ENCODE measurements at places on chromosomes 16 and 17. TPM values are rescaled to one million over a fixed set of nuclear protein-coding genes. Genes with fewer than 3 reads are reported as not detected.

DNA sequence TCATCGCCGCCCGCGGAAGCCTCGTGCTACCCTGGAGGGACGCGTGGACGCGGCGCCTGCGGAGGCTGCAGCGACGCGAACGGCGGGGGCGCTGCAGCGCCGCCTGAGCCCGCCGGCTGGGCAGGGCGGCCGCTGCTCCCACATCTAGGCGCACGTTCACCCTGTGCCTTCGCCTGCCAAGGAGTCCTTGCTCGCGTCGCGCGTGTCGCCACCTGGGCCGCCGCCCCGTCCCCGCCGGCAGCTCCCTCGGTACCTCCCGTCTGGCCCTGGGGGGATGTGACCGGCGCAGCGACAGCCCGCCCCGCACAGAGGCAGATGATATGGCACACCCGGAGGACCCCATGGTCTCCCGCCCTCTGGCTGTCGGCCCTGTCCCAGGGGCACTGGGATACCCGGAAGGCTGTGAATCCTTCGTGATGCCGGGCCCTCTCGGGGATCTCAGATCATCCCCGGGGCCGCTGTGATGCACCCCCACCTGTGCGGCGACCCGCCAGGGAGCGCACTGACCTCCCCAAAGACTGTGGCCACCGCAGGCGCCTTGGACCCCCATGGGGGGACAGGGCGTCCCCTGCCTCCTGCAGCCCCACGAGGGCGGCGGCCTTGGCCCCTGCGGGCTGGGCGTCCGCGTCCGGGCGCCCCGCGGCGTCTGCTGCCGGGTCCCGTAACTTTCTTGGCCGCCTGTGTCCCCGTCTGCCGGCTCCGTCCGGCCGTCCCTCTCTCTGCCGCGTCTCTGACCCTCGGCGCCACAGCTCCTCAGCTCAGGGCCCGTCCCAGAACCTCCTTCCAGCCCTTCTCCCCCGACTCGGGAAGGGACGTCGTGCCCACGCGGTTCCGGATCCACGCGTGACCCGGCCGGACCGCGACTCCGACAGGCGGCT is 689 bp upstream of the TBC1D24 start:
- no peak for DNase-seq

- DNase-seq, result no peak
Observed at GRCh38 chr16:81581107-81581506, 136.5 kb downstream of the CMIP start.

- no peak for DNase-seq
Observed at GRCh38 chr17:42467889-42468288, 9.2 kb downstream of the ATP6V0A1 start.

DNA sequence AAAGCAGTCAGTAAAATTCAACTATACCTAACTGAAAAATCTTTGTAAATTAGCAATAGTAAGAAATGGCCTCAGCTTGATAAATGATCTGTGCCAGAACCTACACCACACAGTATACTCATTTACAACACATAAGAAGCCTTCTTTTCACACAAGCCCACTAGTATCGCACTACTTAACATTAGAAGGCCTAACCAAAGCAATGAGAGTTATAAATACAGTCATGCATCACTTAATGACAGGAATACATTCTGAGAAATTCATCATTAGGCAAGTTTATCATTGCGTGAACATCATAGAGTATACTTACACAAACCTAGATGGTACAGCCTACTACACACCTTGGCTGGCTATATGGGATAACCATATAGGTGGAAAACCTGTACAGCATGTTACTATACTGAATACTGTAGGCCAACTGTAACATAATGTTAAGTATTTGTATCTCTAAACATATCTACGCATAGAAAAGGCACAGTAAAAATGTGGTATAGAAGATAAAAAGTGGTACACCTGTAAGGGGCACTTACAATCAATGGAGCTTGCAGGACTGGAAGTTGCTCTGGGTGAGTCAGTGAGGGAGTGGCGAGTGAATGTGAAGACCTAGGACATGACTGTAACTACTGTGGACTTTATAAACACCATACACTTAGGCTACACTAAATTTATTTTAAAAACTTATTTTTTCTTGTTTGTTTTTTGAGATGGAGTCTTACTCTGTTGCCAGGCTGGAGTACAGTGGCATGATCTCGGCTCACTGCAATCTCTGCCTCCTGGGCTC is 126.5 kb upstream of the CORO6 start:
- no peak for DNase-seq

GRCh38 chr17:67647482-67647881 is 70.3 kb upstream of the NOL11 start:
- DNase-seq, result no peak

DNA sequence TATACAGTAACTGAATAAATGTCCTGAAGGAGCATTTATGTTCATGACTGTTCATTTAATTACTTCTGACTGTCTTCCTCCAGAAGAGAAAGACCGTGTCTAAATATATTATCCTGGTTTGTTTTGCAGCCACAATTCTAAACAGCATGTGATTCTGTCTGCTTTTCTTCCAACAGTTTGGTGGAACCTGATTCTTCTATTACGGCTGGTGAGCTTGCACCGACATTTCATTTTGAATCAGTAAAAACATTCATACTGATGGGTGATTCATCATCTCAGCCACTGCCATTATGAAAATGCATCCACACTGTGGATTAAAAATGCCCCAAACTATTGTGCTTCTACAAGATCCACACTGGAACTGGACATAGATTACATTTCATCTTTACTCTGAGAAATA is 16.9 kb downstream of the KNOP1 start:
- DNase-seq, result no peak

GRCh38 chr16:81551151-81551808 is 106.7 kb downstream of the CMIP start:
- DNase-seq, result no peak

DNA sequence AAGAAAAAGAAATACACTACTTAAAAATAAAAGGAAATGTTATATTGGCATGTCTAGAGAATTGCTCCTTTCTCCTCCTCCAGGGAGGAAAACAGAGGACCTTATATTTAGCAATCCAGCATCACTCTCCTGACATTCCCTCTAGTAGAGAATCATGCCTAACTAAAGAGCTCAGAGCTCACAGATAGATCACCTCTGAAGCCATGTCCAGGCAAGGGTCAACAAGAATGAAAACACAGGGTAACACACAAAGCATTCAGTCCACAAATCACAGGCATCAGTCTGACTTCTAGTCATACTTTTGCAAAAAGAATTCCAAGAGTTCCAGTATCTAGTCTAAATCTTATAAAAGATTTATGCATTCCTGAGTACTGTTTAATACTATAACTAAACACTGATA is 4.4 kb upstream of the HASPIN start:
- no peak for DNase-seq

DNA sequence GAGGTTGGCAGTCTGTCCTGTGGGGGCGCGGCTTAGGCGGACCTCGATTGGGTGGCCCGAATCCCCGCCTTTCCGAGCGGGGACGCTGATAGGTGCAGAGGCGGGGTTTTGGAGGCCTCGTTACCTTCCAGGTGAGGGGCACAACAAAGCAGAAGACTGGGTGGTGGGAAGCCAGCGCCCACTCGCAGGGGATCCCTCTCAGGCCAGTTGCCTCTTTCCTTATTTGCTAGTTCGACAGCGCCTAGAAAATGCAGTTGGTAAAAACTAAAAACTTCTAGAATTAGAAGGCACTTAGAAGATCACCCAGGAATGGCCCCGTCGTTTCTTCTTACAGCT is 730 bp downstream of the KAT7 start:
- no peak for DNase-seq

GRCh38 chr17:67328026-67328425 is 38.4 kb downstream of the PSMD12 start:
- DNase-seq, result no peak

DNA sequence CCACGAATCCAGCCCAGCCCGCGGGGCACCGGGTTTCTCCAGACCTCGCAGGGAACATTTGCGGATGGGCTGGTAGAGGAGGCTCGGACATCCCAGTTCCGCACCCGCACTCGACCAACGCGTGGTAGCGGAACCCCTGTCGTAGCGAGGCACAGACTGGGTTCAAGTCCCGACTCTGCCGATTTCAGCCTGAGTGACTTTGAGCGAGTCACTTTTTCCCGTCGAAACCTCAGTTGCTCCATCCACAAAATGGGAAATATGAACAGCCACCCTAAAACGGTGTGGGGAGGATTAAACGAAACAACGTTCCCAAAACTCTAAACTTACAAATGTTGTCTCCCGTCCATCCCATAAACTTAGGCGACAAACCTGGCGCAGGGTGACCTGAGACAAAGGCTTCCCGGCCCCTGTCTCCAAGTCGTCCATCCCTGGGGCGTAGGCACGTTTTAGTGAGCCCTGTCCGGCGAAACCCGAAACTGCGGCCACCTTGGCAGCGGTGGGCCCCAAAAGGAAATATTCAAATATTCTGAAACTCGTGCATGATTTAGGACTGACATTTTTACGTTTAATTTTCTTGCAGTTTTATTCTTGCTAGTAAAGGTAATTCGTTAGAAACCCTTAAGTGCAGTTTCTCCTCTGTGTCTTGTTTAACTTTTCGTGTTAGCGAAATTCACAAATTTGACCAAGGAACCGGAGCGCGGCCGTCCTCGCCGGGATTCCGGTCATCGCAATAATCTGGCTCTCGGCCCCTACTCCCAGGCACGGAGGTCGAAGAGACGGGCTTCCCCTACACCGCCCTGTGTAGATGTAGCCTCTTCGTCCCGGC is 1.9 kb upstream of the MLLT6 start:
- DNase-seq, result no peak

GRCh38 chr17:41888332-41888965 is 23.2 kb upstream of the KLHL11 start:
- DNase-seq, result no peak

GRCh38 chr17:9937901-9938300 is 32.8 kb upstream of the RCVRN start:
- no peak for DNase-seq

GRCh38 chr16:76749780-76750375 is 441.1 kb upstream of the MON1B start:
- DNase-seq, result no peak

DNA sequence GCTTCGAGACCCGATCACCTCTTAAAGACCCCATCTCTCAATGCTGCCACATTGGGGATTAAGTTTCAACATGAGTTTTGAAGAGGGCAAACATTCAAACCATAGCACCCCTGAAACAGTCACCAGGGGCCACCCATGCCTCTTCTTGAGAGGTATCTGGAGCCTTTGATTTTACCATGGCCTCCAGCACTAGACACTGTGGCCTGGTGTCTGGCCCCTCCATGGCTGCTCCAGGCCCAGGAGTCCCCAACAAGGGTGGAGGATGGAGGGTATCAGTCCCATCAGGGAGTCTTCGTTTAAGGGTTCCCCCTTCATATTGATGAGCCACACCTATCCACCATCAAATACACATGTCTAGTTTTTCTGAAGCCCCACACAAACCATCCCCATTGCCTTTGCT is 66.5 kb upstream of the CDH5 start:
- DNase-seq, result peak; percentile 8

DNA sequence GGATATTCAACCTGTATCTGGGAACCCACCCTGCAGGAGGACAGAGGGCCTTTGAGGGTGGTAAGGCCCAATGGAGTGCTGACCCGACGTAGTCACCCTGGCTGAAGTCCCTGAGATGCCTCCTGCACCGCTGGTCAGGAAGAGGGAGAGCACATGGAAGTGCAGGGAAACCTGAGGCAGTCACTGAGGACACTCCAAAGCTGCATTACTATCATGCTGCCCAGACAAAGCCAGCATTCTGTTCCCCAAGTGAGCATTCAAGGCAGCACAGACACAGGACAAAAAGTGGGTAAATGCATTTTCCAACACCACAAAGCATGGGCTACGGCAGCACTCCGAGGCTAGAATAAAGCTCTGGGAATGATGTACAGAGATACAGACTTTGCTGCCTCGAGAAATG is 46.8 kb upstream of the BCAR1 start:
- no peak for DNase-seq

DNA sequence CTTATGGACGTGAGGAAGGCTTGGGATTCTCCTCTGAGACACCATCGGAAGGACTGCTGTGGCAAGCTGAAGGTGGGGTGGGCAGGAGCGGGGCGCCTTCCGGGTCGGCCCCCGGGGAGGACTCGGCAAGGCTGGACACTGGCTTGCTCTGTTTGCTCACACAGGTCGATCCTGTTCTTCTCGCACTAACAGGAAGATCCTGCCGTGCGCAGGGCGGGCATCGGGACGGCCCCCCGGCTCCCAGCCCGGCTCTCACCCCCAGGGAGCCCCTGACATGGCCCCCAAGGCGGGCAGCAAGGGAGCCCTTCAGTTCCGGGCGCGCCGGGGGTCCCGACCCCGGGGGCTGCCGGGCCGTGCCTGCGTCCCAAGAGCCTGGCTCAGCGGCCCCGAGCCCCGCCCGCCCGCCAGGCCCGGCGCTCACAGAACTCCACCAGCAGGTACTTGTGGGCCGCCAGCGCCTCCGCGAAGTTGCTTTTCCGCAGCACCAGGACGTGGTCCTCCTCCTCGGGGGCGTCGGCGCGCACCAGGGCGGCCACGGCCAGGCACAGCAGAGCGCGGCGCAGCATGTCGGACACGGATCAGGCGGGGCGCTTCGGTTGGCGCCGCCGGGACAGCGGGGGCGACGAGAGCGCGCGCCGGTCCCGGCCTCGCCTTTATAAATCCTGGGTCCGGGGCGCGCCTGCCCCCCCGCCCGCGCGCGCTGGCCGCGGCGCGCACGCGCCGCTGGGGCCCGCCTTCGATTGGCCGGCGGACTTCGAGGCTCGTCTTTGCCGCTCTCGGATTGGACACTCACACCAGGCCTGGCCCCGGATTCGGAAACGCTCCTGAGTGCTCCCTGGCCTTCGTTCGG is at the start of gene P4HB:
Gene P4HB (minus strand): TSS at position 630 of the 850 bp plus-strand sequence. CDS start 64 bp downstream, at position 566.
- no peak for DNase-seq

- no peak for DNase-seq
Observed at GRCh38 chr17:79796444-79796762, 474 bp downstream of the CBX8 start.

GRCh38 chr17:72539981-72540897 is 419.4 kb downstream of the SOX9 start:
- peak; percentile 91 for DNase-seq

GRCh38 chr17:43779145-43780125 is 658 bp upstream of the DUSP3 start:
- peak; percentile 57 for DNase-seq

GRCh38 chr17:69478916-69479315 is 64.4 kb downstream of the MAP2K6 start:
- DNase-seq, result no peak

The ASPA gene
- 9.7 TPM for total RNA-seq

The SPSB3 gene
- 26.7 TPM for total RNA-seq

The VAT1L gene
- total RNA-seq, result 0.33 TPM

The KDM6B gene
- total RNA-seq, result 21.0 TPM

The HS3ST3A1 gene
- total RNA-seq, result 0.24 TPM

The ZFP90 gene
- total RNA-seq, result 18.1 TPM

The SHMT1 gene
- total RNA-seq, result 9.6 TPM

The C1QBP gene
- total RNA-seq, result 66.4 TPM

The OTOP3 gene
- not detected for total RNA-seq

The DYNC1LI2 gene
- total RNA-seq, result 159 TPM

The FLOT2 gene
- 99.0 TPM for total RNA-seq

The SDR42E1 gene
- total RNA-seq, result 0.46 TPM

The FBXW10 gene
- 0.10 TPM for total RNA-seq

The TNFSF13 gene
- 33.3 TPM for total RNA-seq

The MSLN gene
- 0.37 TPM for total RNA-seq

The CCL15 gene
- total RNA-seq, result not detected

The MT1M gene
- total RNA-seq, result 146 TPM

The CXCL16 gene
- total RNA-seq, result 20.4 TPM

The ADAP2 gene
- total RNA-seq, result 28.1 TPM

The RSL1D1 gene
- total RNA-seq, result 95.1 TPM

The ATP2A3 gene
- total RNA-seq, result 27.5 TPM
